Chondrocyte (in vitro differentiated cells): ENCODE measurements at places on chromosomes 6 and 20. TPM values are rescaled to one million over a fixed set of nuclear protein-coding genes. Genes with fewer than 3 reads are reported as not detected.
A peak's percentile ranks its signal among the peaks of the same experiment; 100 is the strongest.

Gene COX4I2
- total RNA-seq = not detected in 3 replicates

Gene CRISP2
- not detected in 3 replicates for total RNA-seq

Gene CTCFL
- total RNA-seq = not detected in 3 replicates

Gene NMBR
- total RNA-seq = not detected in 3 replicates

Gene SLC32A1
- total RNA-seq = not detected in 3 replicates

Gene PNLDC1
- not detected in 3 replicates for total RNA-seq

DNA sequence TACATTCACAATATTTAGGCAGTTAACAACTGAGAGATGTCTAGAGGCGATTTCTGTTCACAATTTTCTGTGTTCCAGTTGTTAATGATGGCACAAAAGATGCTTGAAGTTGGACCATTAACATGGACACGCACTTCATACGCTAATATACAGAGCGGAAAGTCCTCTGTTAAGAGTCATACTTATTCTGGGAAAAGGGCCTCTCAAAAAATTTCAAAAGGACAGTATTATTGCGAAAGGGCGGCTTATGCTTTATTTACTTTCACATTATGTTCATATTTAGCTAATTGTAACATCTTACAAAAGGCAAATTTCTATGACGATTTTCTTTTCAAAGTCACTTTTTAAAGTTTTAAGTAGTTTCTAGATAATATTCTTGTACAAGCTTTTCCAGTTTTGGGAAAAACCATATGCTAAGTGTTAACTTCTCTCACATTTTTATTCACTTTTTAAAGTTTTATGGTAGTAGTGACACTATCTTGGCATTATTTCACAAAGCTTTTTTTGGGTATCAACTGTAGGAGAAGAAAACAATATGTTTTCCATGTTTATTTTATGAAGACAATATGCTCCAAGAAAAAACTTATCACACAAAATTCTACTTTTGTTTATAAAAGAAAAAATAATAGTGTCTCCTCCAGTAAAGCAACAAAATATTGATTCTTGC, 62.3 kb downstream of the MAP7 start:
- DNase-seq = no peak

DNA sequence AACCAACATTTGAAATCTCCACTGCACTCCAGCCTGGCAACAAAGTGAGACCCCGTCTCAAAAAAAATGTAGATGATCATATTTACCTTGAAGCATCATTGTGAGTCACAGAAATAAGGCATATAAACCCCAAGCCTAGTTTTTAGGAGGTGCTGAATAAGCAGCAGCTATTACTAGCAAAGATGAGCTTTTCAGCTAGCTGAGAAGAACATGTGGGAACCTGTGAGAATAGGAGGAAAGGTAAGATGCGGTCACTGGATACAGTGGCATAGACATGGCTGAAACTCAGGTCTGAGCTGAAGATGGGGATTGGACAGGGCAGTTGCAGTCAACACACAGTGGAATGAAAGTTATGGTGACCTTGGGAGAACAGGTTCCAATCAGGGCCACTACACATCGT, 284.3 kb upstream of the IRAK1BP1 start:
- no peak for DNase-seq

DNA sequence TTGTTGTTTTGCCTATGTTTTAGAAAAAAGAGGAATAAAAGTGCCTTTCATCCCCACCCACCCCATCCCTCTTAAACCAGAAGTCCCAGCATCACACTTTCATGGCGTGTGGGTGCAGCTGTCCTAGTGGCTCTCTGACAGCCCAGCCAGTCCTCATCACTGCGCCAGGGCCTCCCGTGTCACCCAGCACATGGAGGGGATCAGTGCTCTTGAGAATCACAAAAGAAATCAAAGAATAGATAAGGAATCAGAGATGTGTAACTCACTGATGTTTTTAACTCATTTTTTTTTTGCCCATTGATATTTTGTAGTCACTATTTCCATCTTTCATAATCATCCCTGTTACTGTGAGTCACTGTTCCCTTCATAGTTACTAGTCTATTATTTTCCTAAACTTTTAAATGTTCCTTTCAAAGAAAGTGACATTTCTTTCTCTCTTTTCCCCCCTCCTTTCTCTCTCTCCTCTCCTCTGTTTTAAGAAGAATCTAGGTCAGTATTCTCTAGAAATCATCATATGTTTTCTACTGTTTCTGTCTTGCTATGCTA, 78.6 kb downstream of the AIG1 start:
- no peak for DNase-seq

- no peak for DNase-seq
Measured at GRCh38 chr6:36232172-36232571, 35.6 kb downstream of the BRPF3 start.

GRCh38 chr6:89495961-89496535, 63.1 kb downstream of the ANKRD6 start:
- DNase-seq = no peak

DNA sequence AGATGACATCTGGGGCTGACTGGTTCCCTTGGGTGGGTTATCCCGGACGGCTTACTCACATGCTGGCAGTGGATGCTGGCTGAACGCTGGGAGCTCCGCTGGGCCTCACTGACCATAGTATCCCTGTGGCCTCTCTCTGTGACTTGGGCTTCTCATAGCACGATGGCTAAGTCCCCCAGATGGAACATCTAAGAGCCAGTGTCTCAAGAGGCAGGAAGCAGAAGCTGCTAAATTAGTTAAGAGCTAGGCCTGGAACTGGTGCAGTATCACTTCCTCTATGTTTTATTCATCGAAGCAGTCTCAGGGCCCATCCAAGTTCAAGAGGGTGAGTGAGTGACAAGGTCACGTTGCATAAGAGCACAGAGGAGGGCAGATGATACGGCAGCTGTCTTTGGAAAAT, 116.5 kb upstream of the LAMP5 start:
- no peak for DNase-seq

- no peak for DNase-seq
Measured at GRCh38 chr6:92577077-92577719, 842.2 kb downstream of the EPHA7 start.

GRCh38 chr6:117018771-117019170, 141.7 kb downstream of the RFX6 start:
- DNase-seq = no peak

DNA sequence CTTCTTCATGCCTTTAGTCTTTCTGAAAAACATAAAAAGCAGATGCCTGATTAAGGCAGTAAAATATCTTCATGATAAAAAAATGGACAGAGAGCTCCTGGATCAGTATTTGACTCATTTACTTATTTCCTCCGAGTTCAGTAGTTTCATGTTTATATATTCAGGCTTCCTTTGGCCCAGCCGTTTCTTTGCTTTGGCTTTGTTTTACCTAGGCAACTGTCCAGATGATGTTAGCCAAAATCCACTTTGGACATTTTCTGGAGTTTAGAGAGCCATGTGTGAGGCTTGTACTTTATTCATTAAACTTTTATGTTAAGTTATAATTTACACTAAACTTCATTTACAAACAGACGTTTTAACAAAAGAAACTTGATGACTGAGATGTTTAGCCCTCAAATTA, 307.1 kb upstream of the RSPO3 start:
- DNase-seq = no peak

- no peak for DNase-seq
Measured at GRCh38 chr6:122726649-122727048, 52.9 kb upstream of the FABP7 start.

DNA sequence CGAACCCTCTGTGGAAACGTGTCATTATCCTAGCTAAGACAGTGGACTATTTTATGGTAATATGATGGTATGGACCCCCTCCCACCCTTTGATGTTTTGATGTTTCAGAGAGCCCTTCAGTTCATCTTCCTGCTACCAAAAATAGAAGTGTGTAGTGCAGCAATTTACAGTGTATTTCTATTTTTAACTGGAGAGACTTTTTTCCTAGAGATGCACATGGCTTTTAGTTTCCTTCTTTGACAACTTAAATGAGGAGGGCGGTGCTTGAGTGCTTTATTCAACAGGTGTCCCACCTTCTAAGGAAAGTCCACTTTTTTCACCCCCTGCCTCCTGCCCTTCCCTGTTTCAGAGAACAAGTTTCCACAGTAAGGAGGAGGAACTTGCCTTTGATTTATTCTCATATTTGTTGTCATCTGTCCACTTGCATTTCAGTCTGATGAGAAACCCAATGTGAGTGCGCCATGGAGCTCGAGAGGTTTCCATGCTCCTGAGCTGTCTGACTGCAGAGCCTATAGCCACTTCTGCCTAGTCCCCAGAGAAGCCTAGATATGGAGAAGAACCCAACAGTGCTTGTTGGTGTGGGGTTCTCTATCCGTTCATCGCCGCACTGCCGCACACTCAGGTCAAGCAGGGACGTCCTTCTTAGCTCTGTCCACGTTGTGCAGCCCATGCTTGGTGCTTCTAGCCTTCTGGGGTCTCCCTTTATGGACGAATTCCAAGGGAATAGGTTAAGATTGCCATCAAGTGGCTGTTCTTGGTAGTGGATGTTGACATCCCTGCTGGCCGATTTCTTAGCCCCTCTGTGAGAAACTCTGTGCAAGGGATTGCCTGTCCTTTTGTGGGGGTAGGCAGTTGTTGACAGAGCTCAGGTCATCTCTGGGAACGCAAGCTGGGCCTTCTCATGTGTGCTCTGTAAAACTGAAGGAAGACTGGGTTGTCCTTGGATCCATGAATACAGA, 144.2 kb downstream of the JARID2 start:
- DNase-seq = no peak

- peak; percentile 83 for DNase-seq
Measured at GRCh38 chr20:63082308-63082938, 75.7 kb upstream of the BHLHE23 start.

DNA sequence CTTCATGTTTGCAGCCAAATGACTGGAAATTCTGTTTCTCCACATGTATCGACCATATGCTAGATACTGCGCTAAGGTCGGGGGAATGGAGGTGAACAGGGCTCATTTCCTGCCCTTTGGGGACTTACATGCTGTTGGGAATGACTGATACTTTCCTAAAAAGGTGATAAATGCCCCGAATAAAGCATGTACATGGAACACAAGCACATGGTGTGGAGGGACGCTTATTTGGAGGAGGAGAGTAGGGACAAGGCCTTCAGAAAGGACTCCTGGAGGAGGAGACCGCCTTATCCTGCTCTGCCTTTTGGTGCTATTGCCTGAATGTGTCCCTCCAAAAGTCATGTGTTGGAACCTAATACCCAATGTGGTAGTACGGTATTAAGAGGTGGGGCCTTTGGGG, 344.5 kb downstream of the PRL start:
- DNase-seq = no peak

DNA sequence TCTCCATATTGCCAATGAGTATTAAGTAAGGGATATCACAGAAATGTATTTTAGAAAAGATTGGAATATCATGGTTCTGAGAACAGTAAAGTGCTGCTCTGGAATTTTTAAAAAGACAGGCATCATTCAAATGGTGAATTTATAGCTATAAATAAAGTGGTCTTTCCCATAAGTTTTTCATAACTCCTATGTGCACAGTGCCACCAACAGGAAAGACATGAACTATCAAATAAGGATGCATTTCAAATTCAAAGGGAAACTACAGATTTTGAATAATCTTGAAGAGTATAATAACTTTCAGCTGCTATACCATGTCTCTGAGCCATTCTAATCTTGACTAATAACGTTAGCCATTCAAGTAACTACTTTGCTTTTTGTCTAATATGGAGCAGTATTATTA, 456.8 kb upstream of the GJE1 start:
- DNase-seq = no peak

- no peak for DNase-seq
Measured at GRCh38 chr6:6843777-6844176, 255.3 kb downstream of the LY86 start.

DNA sequence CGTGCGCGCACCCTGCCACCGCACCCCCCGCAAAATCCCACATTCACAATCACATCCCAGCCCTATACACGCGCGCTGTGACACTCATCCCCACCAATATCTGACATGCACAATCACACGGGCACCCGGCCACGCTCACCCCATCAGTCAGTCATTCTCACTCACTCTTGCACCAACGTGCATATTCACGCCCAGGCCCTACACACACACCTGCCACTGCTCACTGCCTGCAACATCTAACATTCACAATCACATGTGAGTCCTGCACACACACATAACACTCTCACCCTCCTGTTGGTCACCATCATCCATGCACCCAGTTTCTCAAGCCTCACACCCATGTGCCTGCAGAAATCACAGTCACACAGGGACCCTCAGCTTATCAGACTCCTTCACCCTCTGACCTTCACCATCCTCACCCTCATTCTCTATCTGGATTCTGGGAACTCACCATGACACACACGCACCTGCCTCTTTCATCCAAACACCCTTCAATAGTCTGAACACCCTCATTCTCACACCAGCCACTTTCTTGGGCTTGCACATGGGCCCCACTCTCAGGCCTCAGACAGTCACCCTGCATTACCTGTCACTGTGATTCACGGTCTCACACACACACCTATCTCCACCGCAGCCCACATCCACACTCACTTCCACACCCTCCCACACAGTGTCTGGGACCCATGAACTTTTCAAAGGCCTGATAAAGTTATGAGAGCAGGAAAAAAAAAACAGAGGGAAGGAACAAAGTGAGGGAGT, 748 bp upstream of the ATP9A start:
- DNase-seq = peak; percentile 37

GRCh38 chr6:1913577-1913976, 303.9 kb downstream of the FOXC1 start:
- DNase-seq = no peak

DNA sequence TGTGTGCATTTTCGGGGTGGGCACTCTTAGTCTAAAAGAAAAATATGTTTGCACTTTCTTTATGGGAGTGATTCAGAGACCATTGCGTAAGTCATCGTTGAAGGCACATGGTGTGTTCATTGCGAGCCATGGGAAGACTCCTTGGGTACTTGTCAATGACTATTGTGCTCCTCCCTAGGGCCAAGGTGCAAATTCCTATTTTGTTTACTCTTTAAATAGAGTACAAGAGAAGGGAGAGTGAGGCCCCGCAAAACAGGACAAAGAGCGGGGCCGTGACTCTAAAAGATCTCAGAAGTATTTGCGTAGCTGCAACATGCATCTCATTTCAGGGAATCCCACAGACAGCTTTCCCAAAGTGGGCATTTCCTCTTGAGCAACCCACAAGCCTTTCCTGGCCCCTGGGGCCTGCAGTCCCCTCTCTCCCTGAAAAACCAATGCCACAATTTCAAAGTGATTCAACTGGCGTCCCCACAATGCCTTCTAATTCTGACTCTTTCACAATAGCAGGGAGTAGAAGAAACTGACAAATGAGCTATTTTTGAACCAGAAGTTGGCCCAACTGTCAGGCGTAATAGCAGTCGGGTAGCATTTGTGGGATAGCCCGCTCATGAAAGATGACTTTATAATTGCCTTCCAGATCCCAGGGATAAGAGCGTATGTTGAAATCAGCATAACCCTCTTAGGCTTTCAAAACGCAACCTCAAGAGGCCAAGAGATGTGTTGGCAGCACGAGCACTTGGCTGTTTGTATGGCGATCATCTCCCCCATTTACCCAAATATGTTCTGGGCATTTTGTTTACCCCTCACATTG, 277.9 kb upstream of the BMP2 start:
- DNase-seq = no peak

- no peak for DNase-seq
Measured at GRCh38 chr20:15831201-15831600, 742.0 kb downstream of the KIF16B start.
